ENCODE measurements at places on chromosomes 2 and 18.

- no peak for DNase-seq
These were observed 14.3 kb downstream of the INSIG2 start for GRCh38 chr2:118102433-118103082.

DNA sequence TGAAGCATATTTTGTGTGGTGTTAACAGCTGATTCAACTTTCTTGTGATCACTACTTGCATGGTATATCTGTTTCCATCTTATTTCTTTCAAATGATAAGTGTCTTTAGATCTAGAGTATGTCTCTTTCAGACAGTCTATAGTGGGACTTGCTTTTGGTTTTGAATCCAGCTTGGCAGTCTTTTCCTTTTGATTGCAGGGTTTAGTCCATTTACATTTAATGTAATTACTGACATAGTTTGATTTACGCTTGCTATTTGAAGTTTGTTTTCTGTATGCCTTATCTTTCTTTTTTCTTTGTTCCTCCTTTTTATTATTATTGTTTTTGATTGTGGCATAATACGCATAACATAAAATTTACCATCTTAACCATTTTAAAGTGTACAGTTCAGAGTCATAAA, 9.2 kb upstream of the RALBP1 start:
- no peak for DNase-seq

DNA sequence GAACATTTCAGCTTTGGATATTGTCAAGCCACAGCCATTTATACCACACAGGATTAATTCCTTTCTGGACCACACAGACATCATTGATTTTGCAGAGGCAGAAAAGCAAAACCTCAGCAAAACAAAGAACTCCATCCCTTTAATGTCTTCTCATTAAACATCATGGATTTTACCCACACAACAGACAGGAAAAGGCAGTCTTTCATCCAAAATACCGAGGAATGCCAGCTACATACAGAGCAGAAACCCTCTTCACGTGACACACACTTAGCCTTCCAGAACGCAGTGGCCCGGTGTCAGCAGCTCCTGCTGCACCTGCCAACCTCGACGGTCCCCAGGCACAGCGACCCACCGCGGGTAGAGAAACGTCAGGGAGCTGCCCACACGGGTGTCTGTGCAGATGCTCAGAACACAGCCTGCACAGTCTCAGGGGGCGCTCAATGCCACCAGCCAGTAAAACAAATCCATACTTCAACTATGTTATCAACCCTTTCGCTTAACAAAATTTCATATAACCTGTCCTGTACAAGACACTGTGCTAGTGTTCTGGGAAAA, 304.5 kb downstream of the EIPR1 start:
- no peak for DNase-seq

DNA sequence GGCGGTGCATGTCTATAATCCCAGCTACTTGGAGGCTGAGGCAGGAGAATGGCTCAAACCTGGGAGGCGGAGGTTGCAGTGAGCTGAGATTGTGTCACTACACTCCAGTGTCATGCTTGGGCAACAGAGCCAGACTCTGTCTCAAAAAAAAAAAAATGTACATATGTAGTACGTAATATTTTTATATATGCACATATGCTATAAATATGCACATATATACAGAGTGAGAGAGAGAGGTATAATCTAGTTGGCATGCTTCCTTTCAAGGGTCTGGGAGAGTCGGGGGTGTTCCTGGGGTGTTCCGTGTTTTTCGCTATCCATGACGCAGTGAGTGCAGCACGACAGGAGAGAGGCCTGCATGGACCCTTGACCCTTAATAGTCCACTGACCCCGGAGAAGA, 83.5 kb downstream of the AOX1 start:
- no peak for DNase-seq

GRCh38 chr18:67266246-67267237, 250.0 kb downstream of the DSEL start:
- DNase-seq: no peak

DNA sequence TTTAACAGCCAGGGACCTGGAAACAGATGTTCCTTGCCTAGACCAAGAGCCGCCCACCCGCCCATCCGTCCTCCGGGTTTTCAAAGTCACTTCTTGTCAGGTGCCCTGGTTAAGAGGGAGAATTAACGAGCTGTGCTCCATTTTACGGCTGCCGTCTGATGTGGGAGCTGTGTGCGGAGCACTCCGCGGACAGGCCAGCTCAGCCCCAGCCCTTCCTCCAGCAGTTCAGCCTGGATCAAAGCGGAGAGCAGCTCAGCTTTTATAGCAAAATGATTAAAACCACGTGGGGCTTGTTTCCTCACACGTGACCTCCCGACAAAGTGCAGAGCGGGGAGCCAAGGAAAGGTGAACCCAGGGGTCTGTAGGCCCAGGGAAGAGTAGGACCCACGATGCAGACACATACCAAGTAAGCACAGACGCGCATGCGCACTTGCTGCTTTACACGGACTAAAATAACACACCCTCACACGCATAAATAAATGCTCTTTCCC, 46.1 kb upstream of the PKDCC start:
- no peak for DNase-seq

DNA sequence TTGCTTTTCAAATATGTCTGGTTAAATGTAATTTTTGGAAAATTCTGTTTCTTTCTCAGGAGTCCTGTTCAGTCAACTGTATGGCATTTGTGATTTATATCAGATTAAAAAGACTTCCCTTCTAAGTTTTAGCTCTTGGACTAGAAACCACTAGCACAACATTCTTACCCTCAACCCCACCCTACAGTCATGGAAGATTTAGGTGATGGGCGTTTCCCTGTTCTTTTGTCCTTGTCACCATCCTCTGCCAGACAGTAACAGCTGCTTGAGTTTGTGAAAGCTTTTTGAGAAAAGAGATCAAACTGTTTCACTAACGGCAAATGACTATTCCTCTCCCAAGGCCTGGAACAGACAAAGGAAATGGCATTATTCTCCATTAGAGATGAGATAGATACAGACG, 31.8 kb downstream of the SERPINB5 start:
- no peak for DNase-seq

DNA sequence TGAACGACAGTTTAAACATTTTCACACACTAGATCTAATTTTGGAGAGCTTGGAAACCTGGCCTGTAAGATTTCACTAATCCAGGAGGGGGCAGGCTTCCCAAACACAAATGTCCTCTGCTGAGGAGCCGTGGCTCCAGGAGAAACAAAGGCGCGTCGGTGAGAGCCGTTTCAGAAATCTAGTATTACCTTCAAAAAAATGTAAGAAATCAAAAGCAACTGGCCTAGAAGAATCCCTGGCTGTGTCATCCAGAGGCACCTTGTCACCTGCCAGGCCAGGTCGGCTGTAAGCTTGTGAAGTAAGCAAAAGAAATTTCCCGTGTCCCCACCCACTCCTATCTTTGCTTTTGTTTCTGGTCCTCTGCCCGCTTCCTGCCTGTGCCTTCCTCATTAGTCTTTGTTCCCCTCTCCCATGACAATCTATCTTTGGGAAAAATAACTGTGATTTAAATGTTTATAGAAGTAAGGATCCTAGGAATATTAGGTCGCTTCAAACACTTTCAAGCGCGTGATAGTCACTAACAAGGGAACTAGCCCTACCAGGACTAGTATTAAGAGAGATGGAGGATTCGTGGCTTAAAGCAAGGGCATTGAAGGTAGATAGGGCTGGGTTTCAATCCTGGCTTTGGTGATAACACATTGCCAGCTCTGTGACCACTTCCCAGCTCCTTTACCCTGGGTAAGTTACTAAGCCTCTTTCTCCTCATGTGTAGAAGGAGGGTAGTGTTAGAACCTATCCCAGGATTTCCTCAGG, 99.5 kb upstream of the STK39 start:
- peak; percentile 82 for DNase-seq

GRCh38 chr2:30947686-30948085, 140.4 kb upstream of the CAPN13 start:
- DNase-seq: no peak

DNA sequence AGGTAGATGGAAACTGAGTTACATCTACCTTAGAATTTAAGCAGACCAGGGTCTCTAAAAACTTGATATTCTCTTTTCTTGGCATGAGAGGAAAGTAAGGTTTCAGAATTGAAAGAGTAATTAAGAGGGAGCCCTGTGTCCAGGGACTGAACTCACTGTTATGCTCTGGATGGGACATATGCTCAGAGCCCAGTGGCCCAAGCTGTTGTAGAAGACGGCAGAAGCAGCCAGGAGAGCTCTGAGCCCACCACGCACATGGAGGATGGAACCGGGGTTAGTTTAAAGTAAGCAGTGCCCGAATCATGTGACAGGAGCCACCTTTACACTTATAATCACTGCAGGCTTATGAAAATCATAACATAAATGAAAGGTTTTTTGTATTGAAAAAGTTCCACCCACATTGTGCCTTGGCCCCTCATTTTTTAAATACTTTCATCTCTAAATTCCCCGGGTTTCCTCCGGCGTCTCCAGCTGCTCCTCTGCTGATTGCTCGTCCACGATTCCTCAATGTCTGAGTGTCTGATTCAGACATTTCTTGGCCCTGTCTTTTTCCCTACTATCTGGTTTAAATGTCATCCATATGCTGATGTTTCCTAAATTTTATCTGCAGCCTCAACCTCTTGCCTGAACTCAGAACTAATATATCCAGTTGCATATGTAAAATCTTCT, 36.1 kb upstream of the SPTBN1 start:
- no peak for DNase-seq

DNA sequence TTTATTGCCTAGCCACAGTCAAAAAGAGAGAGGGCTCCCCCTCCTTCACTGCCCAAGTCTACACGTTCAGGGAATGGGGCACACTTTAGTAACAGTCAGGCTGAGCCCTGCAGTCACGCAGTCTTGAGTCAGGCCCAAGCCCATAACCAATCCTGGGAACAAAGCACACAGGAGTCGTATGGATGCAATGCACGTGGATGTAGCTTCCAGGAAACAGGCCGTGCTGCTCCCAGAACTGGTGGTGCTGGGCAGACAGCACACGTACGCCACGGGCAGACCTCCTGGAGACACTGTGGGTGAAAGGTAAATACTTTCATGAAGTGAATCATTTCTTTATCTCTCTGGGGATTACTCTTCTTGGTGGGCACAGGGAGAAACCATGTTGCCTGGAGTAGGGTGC, 30.0 kb upstream of the MBP start:
- no peak for DNase-seq

DNA sequence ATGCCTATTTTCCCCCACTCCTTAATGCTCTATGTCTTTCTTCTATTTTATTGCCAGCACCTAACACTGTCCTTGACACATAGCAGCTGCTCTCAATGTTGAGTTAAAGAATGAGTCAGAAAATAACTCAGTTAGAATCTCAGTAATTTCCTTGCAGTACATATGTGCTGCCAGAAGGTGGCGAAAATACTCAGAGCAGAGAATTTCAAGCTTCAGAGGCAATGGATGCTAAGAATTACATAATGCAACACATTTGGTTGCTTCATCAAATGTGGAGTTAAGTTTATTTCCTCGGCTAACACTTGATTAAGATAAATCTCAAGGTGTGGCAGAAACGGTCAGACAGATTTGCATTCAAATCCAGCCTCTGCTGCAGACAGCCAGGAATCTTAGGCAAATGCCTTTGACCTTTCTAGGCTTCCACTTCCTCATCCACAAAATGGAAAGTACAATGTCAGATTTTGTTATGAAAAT, 105.6 kb downstream of the VSNL1 start:
- peak; percentile 70 for DNase-seq

- peak; percentile 93 for DNase-seq
These were observed 97.8 kb downstream of the B3GNT2 start for GRCh38 chr2:62293490-62294271.

DNA sequence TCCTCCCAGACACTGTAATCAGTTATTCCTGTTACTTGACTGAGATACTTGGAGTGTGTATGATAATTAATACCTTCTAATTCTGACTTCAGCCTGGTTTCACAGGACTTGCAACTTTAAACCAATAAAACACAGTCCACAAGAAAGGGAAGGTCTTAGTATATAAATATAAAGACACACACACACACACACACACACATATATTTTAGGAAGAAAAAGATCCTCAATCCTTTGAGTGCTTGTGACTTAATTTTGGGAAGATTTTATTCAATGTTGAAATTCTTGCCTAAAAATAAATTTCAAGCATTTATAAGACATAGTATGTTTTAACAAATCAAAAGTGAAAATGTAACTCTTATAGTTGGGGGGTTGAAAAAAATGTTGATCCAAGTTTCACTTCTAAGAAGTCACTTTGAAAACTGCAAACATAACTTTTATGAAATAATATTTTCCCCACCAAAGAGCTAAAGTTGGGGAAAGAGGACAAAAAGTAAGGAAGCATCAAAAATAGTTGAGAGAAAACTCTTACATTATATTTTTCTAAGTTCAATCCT, 824 bp upstream of the VPS54 start:
- no peak for DNase-seq

DNA sequence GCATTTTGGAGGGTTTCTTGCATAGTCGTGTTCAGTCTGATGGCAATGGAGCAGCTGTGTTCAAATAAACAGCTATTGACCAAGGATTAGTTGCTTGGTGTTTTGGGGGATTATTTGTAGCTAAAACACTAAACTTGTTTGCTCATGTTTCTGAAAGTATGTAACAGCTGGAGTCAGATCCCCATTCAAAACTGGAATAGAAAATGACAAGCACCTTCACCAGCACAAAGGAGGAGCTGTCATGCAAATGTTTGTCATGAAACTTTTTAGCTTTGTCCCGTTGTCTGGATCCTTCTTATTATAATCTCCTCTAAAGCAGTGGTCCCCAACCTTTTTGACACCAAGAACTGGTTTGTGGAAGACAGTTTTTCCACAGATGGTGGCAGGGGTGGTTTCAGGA, 96.9 kb upstream of the ZNF236 start:
- no peak for DNase-seq

- no peak for DNase-seq
These were observed 2.1 kb downstream of the ATAD2B start for GRCh38 chr2:23924589-23925359.

- no peak for DNase-seq
These were observed 104.4 kb downstream of the TANC1 start for GRCh38 chr2:159072795-159073194.

- DNase-seq: no peak
These were observed 366.6 kb downstream of the FSIP2 start for GRCh38 chr2:186105016-186105724.

DNA sequence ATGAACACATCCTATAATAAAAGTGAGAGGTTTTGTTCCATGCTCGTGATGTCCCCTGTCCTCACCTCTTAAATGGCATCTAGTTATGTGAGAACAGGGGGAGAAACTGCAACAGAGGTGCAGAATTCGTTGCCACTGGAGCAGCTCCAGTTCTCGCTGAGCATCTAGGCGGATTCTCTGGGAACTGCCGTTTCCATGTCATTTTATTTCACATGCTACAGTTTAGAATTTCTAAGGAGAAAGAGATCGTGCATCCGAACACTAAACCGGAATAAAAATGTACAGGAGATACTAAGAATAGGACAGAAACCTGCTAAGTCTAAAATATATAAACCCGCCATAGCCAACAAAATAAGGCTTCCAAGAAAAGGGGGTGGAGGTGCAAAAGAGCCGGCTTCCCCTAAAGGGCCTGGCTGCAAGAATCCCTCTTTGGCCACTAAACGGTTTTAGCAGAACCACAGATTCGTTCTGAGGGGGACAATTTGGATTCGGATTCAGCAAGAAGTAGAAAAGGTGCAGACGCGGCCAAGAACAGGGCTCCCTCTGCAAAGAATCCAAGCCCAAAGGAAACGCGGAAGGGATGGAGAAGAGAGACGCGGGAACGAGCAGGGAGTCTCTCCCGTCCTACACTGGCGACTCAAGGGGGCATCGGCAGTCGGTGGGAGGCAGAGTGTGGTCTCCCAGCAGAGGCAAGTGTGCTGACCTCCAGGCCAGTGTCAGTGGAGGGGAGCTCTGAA, 1.3 kb downstream of the TMEM163 start:
- no peak for DNase-seq

Measured in HT-29 (cell line).